ENCODE measurements at places on chromosomes 7 and 10.

DNA sequence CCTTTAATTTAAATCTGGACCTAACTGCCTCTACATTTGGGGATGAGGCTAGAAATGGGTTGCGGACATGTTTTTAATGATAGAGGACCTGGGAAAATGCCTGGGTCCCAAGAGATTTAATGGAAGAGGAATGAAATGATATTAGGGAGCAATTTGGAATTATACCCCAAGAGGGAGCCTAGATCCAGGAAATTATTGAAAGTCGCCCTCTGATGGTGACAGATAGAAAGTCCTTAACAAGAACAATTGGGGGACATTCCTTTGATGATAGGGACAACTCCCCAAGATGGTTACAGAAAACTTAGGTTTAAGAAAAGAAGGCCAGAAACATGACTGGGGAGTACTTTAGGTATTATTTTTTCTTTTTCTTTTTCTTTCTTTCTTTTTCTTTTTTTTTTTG lies 9.5 kb upstream of the TSGA13 start:
- DNase-seq, result no peak

DNA sequence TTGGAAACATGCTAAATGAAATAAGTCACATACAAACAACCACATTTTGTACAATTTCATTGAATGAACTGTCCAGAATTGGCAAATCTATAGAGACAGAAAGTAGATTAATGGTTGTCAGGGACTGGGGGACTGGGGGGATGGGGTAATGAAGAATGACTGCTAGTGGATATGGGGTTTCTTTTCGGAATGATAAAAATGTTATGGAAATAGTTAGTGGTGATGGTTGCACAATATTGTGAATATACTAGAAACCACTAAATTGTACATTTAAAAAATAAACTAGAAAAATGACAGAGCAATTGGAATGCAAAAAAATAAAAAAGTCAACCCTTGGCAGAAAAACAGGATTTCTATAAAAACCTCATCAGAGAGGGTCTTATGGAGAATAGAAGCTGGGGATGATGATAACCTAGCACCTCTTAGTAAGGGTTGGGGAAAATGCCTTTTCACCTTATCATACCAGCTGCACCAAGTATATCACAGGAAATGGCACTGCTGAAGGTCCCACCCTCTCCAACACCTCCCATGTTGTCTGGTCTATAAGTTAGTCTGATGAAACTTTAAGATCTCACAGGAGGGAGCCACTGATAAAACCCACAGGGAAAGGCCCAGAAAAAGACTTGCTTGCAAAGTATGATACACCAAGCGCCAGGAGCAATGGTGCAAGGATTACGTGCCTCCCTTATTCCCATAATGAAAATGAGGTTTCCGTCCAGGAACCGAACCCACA lies 23.1 kb upstream of the JAZF1 start:
- no peak for DNase-seq

GRCh38 chr7:18497800-18498199 lies 2.3 kb downstream of the HDAC9 start:
- DNase-seq, result no peak

DNA sequence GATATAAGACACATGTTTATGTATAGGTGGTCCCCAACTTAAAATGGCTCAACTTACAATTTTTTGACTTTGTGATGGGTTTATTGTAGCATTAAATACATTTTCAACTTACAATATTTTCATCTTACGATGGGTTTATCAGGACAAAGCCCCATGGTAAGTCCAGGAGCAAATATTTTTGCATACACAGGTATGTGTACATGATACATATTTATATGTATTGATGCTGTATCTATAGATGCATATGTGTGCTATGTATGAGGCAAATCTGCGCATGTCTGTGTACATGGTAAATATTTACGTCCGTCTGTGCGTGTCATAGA lies 664 bp upstream of the UBE3C start:
- DNase-seq, result no peak

GRCh38 chr10:17021656-17022465 lies 107.8 kb downstream of the CUBN start:
- no peak for DNase-seq

GRCh38 chr7:91557789-91558404 lies 293.7 kb downstream of the FZD1 start:
- DNase-seq, result no peak

DNA sequence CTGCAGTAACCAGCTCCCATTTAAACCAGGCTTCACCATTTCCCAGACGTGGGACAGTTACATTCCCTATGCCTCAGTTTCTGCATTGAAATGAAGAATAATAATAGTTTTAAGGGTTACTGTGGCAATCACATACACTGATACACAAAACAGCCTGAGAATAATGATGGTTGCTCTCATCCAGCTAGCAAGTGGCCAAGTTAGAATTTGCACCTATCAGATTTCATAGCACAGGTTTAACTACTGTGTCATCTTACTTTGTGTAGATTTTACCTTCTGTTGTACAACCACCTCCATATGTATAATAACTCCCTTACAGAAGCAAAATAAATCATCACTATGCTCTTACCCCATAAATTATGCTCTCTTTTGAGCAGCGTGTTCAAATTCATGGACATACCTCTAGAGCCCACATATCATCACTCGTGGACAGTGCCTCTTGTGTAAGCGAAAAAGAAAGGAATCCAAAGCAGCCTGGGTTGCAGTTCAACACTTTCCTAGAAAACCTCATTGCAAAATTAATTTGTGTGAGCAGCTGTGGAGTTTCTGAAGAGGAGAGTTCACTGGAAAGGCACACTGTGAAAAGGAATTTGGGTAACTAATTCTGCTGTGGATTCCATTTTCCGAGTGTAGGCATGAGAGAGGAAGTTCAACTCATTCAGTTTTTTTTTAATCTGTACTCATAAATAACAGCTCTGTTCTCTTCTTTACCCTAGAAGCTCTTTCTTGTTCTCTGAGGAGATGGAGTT lies 492.5 kb downstream of the ARL4A start:
- no peak for DNase-seq

DNA sequence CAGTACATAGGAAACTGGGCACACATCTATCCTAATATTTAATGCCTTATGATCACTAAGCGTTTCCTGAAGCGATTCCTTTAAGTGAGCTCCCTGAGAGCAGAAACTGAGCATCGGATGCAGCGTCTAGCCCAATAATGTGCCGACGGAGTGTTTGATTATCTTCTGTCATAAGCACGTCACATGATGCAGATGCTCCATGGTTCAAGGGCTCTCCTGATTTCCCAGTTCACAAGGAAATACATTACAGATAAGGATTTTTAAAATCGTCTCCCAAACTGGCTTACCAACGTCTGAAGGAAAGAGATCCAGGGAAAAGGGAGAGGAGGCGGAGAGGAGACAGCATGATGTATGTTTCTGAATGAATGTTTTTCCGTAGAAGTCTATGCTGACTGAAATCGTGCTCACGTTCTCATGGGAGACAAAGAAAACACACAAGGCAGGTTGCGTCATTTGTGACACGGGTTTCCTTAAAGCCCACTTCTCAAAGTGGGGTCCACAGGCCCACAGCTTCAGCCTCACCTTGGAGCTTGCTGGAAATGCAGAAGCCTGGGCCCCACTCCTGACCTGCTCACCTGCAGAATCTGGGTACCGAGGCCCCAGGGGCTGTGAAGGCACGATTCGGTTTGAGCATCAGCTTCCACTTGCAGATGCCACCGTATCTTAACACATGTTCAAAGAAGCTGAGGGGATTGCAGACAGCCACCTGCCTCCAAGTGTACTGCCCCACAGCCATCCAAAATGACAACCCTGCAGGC lies 21.5 kb upstream of the INSIG1 start:
- no peak for DNase-seq

DNA sequence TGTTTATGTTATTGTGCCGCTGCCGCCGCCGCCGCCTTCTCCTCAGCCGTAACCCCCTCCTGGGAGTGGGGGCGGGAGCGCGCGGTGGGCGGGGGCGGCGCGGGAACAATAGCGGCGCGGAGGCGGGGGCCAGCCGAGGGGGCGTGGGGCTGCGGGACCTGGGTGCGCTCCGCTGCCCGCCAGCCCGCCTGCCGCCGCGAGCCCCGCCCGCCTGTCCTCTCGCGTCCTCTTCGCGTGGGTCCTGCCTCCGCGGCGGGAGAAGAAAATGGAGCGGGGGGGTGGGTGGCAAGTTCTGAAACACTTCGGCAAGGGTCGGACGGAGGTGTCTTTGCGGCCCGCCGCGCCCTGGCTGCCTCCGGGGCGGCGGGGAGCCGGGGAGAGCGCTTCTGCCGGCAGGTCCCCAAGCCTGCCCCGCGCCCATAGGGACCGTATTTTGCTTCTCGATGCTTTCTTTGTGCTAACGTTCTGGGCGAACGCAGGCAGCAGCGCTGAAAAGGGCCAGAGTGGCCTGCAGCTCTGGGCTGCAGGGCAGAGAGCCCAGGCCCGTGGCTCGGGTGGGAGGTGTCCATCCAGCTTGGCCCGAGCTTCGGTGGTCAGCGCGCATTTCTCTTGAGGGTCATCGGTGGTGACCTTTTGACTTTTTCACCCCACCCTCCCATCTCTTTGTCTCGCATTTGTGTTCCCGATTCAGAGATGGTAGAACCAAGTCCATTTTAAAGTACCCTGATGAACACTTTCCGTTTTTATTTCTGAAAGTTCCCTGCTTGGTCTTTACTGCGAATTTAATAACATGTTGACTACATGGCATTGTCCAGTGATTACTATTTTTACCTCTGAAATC lies 613 bp downstream of the MAPK8 start:
- DNase-seq, result peak; percentile 65

- DNase-seq, result no peak
These were observed 160.2 kb downstream of the IPMK start for GRCh38 chr10:58107506-58107905.

- DNase-seq, result no peak
These were observed 87.3 kb upstream of the INSIG1 start for GRCh38 chr7:155210356-155210755.

GRCh38 chr10:86419101-86419500 lies 52.5 kb upstream of the GRID1 start:
- DNase-seq, result no peak

- DNase-seq, result no peak
These were observed 360.3 kb upstream of the C7orf33 start for GRCh38 chr7:148230296-148230695.

DNA sequence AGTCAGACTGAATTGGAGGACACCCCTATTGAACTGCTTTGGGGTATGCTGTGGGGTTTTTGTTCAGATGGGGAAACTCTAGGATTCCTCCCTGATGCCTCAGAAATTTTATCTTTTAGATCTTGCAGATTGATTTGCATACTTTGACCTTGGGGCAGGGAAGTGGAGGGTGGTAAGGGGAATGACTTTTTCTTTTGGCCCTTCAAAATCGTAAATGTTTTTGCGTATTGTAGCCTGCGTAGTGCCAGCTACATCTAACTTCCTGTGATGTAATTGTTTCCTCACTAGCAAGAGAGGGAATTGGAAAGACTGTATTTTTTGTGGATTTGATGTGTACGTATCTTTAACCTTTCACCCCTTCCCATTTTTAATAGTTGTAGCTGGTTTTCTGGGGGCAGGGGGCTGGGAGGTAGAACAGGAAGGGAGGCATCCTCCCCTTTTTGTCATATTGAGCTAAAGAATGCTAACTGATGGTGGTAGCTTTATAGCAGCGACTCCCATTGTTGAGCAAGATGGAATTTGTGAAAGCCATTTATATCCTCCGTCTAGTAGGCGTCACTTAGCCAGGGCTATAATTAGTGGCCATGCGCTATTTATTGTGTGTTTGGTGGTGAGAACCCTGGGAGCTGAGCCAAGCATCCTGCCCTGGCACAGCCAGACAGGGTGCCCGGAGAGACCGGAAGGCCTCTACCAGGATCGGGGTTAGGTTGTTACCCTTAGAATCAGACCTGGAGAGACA lies 11.3 kb downstream of the DUSP5 start:
- DNase-seq, result no peak

DNA sequence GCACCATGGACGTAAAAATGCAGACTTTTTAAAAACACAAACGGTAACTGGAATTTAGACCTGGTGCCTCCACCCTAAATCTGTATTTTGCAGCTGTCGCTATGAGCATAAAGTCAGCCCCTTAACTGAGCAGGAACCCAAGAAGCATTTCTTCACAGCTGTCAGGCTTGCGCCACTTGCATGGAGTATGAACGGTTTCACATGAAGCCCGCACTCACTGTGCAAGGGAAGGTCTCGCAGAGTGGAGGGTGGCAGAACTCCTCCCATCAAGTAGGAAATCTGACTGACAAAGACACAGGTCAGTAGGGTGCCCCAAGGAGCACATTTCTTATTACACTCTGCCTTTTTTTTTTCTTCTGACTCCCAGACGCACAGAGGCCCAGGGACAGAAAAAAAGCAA lies 58.5 kb downstream of the ELMO1 start:
- DNase-seq, result no peak

DNA sequence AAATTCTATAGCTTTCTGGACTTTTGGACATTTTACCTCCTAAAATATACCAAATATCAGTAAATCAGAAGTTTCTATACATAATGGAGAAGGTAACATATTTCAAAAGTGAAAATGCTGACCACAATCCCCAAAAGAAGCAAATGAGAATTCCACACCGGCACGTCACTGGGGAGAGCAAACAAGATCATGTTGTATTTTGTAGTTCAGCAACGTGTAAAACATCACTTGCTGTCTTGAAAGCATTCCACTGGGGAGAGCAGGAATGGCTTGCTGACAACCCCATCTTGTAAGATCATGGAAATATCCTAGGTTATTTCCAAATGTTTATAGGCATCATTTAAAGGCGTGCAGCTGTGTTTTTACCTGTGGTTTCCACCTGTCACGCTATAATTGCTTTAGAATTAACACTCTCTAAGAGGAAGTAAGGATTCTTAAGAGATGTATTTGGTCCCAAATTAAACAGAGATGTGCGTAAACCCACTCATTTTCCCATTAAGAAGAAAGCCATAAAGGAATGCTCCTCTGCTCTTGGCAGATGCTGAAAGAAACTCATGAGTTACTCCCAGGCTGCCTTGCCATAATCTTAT lies 397.1 kb upstream of the POT1 start:
- DNase-seq, result no peak

GRCh38 chr10:49112851-49113250 lies 2.5 kb downstream of the VSTM4 start:
- no peak for DNase-seq

- DNase-seq, result peak; percentile 67
These were observed 8.5 kb upstream of the SCD start for GRCh38 chr10:100338434-100339036.

GRCh38 chr7:132941905-132942304 lies 140.0 kb downstream of the CHCHD3 start:
- DNase-seq, result no peak
